ENCODE measurements at places on chromosomes 1 and 21.

- DNase-seq = no peak
Measured at GRCh38 chr1:203153989-203154821, 21.4 kb downstream of the MYBPH start.

- DNase-seq = no peak
Measured at GRCh38 chr1:13956393-13956792, 256.4 kb downstream of the PRDM2 start.

DNA sequence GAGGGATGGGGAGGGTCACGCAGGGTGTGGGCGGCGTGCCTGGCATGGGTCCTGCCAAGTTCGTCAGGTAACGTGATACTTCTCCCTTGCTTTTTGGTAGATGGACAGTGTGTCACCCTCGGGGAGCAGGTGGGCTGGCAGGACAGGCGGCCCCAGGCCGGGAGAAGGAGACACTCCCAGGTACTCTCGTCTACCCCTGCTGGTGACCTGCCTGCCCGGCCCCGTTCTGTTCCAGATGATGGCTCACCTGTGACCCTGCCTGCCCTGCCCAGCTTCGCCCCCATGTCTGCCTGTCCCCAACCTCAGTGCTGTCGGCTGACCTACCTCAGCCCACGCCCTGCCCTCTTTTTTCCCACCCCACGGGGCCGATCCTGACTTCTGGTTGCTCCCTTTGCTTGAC, 144.7 kb downstream of the PCBP3 start:
- no peak for DNase-seq

- no peak for DNase-seq
Measured at GRCh38 chr1:198259333-198260074, 102.7 kb downstream of the NEK7 start.

- DNase-seq = no peak
Measured at GRCh38 chr1:228902781-228903433, 167.6 kb downstream of the RHOU start.

DNA sequence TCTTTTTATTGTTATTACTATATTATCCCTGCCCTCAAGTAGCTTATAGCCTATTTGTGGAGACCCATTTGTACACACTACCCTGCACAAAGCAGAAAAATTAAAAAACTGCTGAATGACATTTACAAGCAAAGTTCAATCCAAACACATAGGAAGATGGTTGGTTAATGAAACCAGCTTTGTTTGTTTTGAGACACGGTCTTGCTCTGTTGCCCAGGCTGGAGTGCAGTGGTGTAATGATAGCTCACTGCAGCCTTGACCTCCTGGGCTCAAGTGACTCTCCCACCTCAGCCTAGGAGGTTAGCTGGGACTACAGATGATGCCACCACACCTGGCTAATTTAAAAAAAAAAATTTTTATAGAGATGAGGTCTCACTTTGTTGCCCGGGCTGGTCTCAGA, 31.6 kb downstream of the TGFB2 start:
- no peak for DNase-seq

GRCh38 chr21:32143241-32143939, 135.5 kb downstream of the MIS18A start:
- no peak for DNase-seq

DNA sequence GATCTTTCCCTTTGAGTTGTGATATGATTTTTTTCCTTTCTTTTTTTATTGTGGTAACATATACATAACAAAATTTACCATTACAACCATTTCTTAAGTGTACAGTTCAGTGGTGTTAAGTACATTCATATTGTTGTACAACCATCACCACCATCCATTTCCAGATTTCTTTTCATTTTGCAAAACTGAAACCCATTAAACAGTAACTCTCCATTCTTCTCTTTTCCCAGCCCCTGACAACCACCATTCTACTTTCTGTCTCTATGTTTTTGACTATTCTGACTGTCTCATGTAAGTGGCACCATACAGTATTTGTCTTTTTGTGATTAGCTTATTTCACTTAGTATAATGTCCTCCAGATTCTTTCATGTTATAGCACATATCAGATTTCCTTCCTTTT, 30.3 kb downstream of the CEP350 start:
- no peak for DNase-seq

GRCh38 chr1:145983960-145984830, 12.2 kb downstream of the TXNIP start:
- DNase-seq = no peak

DNA sequence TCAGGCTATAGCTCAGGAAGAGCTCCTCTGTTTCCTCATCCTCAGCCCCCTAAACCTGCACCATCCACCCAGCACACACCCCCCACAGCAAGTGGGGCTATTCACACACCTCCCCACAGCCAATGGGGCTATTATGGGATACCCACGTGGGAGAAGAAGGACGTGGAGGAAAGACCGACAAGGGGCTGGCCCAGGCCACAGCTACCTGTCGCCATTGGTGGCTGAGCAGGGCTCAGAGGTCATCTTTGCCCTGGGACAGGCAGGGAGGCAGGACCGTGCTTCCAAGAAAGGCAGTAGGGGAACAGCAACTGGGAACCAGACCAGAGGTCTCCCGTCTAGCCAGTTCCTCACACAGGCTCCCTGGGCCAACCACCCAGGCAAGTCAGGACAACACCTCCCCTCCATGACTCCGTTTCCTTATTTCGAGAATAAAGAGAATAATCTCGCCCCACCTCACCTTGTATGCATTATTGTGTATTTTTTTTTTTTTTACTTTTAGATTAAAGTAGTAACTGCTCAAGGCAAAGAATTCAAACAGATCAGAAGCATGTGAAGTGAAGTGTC, 92.3 kb upstream of the TARDBP start:
- no peak for DNase-seq

DNA sequence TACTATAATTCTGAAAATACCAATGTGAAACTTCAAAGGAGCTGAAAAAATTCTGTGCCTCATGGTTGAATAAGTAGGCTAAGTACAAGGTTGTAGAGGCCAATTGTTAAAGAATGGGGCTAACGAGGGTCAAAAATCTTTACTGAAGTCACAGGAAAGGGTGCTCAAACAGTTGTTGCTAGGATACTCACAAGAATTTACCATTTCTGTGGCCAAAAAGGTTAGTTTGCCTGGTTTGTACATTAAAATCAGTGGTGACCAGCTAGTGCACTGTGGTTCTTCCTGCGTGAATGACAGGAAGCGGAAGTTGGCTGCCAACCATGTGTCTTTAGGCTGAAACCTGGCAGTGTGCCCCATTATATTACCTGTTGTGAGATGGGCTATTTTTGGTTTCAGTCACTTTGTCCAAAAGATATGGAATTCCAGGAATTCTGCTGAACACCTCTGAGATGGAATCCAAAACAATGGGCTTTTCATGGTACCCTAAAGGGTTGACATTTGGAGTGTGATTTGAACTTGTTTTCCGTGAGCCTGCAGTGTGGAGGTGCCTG, 13.5 kb downstream of the MAP3K21 start:
- no peak for DNase-seq

DNA sequence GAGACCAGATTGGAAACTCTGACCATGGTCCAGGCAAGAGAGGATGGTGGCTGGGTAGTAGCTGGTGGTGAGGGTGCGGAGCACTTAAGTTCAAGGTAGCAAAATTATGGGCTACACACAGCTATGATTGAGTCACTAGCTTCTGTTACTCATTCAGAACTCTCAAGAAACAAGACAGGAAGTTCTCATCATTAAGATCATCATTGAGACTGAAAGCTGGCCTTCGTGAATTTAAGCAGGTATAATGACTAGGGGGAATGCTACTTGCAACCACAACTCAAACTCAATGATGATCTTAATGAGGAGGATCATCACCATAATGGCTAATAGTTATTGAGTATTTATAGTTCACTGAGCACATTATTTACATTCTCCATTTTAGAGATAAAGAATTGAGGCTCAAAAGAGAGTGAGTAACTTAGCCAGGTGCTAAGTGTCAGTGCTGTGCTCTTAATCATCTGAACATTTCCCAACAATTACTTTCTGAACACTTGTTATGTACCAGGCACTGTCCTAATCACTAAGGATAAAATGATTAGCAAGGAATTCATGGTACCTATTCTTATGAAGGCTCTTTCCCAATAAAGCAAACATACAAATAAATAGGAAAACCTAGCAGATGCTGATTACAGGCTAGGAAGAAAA, 286.3 kb upstream of the C1orf105 start:
- no peak for DNase-seq

GRCh38 chr1:59878370-59878769, 48.2 kb downstream of the CYP2J2 start:
- no peak for DNase-seq

GRCh38 chr1:117161887-117162286, 40.3 kb upstream of the TRIM45 start:
- no peak for DNase-seq

DNA sequence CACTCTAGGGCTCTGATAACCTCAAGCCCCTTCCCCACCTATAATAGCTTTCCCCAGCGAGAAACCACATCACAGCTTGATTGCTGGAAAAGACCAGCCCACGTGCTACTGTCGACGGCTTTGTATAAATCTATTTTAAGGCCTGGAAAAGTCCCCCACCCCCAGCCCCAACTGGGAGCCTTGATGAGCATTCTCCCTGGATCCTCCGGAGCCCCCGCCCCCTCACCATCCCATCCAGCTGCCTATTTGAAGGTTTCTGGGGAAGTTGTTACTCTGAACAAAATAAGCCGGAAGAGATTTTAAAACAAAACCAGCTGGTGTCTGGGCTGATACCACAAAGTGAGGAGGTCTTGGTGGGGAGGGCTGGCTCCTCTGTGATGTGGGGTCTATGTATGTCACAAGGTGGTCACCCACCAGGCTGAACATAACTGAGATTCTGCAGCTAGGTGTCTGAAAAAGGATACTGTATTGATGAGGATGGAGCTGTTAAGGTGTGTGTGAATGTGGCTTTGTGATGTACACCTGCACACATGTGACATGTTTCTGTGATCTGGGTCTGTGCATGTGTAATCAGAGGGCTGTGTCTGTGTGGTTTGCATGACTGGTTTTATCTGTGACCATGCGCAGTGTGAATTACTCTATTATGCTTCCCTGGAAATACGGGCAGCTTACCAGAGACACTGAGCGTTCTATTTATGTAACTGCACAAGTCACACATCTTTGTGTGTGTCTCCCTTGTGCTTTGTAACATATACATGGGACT, 25.0 kb downstream of the RIMS3 start:
- no peak for DNase-seq

GRCh38 chr1:212218911-212219310, 66.3 kb upstream of the PPP2R5A start:
- no peak for DNase-seq

- no peak for DNase-seq
Measured at GRCh38 chr1:96538883-96539282, 182.7 kb upstream of the PTBP2 start.

DNA sequence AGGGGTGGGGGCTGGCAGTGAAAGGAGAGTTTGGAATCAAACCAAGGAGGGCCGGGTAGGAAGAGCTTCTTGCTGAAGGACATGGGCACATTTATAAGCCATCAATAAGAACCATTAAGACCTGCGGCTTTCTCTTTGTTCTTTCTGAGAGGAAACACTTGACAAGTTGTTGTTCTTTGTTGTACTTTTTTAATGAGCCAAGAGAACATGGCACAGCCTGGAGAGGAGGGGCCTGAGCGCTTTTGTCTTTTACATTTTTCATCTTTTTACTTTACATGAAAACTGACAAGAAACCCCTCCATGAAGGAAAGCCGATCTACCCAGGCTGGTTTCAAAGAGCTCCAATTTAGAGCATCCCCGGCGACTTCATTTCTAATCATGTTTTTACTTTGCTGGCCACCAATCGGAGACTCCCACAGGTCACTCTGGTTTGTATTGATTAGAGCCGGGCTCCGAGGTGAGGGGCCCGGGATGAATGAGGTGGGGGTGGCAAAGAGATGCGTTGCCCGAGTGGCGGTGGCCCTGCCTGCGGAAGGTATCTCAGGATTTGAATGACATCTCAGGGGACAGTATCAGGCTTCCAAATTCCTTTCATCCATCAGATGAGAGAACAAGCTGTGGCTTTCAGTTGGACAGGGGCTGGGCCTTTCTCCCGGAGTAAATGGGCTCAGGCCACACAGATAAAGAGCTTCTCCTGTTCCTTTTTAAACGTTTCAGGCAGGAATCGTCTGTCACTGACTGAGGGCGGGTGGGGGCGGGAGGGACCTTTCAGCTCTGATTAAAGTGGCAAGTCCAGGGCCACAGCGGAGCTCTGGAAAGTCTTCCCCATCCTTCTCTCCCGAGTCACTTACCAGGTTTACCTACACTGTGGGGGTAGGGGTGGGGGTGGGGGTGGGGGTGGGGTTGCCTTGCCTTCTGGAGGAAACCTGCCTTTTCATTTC, 138.8 kb upstream of the ARHGEF16 start:
- no peak for DNase-seq

DNA sequence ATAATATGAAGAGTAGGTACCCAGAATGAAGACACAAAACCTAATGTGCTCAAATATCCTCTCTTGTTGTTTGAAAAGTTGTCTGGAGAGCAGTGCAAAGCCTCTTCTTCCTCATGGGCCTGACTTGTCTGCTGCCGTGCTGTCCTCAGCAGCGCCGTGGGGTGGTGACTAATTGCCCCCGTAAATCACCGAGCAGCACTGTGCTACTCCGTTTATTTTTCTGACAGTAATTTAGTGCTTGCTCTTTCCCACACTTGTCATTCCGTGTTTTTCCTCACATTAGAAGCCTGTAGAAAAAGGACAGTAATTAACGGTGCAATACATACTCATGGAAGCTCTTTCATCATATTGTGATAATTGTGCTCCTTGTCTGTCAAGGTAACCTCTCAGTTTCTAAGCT, 114.8 kb upstream of the BARHL2 start:
- DNase-seq = no peak

DNA sequence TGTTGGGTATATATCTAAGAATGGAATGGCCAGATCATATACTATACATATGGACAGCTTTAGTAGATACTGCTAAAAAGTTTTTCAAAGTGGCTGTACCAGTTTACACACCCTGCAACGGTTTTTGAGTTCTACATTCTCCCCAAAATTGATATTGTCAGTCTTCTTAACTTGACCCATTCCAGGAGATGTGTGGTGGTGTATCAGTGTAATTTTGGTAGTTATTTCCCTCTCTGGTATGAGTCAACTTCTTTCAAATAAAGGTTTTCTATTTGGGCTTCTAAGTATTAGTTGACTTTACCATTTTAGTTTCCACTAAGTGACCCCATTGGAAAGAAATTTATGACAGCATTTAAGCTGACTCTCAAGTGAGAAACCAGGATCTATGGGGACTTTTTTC, 29.2 kb downstream of the INKA2 start:
- no peak for DNase-seq

GRCh38 chr1:231416901-231417300, 5.2 kb downstream of the EGLN1 start:
- no peak for DNase-seq

DNA sequence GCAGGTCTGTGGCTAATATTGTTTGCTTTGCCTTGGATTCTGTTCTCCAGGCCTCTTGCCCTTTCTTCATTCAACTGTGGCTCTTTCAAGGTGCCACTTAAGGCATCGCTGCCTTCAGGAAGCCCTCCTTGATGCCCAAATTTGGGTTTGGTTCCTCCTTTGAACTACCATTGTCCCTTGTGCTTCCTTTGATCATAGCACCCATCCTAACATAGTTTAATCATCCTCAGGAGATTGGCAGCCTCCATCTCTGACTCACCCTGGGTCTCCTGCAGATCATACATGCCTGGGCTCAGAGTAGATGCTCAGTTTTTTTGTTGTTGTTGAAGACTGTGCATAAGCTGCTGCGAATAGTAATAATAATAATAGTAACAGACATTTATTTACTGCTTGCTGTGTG, 54.4 kb upstream of the ACOT11 start:
- no peak for DNase-seq

Measured in SIG-M5 (cell line).